Thoracic aorta (tissue), 2 donors: ENCODE measurements at places on chromosomes 13 and 19.

DNA sequence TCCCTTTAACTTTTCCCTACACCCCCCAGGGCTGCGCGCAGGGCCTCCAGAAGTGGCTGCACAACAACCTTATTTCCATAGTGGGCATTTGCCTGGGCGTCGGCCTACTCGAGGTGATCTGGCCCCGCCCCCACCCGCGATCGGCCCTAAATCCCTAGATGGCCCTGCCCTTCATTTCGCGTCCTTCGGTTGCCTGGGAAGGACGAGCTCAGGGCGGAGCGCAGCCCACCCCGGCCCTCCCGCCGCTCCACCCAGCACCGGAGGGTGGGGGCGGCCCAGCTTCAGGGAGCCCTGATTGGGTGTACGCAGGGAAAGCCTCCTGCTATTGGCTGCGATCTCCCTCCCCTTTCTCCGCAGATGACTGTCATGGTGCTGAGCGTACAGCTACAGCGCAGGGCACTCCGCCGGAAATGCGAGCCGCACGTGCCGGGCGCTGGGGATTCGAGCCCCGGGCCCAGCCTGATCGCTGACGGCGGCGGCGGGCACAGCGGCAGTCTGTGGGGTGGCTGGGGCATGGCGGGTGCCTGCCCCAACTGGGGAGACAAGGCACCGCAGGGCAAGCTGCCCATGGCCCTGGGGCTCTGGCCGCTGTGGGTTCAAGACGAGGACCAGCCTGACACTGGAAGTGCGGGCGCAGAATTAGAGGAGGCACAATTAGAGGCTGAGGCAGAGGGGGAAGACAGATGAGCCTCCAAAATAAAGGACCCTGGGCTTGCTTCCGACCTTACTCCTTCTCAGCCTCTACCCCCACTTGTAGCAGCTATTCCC is 4.3 kb downstream of the CD37 start:
- peak; percentile 57 for DNase-seq

GRCh38 chr13:102667023-102667422 is 27.8 kb downstream of the METTL21C start:
- DNase-seq, result no peak

- no peak for DNase-seq
Observed at GRCh38 chr19:46144756-46145155, 3.3 kb upstream of the IGFL2 start.

GRCh38 chr13:113926951-113927660 is 46.8 kb downstream of the C13orf46 start:
- DNase-seq, result peak; percentile 0

- no peak for DNase-seq
Observed at GRCh38 chr19:5228932-5229777, 111.5 kb downstream of the PTPRS start.

DNA sequence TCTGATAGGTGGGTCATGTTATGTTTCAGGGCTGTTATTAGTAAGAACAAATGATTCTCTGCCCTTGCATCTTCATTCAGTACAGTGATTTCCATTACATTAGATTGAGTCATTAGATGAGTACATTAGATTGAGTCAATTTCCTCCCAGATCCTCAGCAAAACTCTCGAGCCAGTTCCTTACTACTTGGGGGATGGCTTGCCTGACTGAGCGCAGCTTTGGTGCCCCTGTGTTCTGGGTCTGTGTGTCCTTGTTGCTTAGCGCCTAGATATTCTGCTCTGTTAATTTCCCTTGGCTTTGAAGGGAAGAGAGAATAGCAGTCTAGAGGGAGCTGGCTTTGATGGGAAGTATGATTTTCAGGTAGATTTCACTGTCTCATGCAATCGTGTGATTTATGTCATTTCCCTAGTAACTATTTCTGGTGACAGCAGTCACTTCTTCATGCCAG is 19.1 kb upstream of the SCEL start:
- no peak for DNase-seq

GRCh38 chr19:20925481-20925880 is 2.4 kb downstream of the ZNF85 start:
- DNase-seq, result no peak

GRCh38 chr13:41854758-41855157 is 106.2 kb downstream of the VWA8 start:
- no peak for DNase-seq

DNA sequence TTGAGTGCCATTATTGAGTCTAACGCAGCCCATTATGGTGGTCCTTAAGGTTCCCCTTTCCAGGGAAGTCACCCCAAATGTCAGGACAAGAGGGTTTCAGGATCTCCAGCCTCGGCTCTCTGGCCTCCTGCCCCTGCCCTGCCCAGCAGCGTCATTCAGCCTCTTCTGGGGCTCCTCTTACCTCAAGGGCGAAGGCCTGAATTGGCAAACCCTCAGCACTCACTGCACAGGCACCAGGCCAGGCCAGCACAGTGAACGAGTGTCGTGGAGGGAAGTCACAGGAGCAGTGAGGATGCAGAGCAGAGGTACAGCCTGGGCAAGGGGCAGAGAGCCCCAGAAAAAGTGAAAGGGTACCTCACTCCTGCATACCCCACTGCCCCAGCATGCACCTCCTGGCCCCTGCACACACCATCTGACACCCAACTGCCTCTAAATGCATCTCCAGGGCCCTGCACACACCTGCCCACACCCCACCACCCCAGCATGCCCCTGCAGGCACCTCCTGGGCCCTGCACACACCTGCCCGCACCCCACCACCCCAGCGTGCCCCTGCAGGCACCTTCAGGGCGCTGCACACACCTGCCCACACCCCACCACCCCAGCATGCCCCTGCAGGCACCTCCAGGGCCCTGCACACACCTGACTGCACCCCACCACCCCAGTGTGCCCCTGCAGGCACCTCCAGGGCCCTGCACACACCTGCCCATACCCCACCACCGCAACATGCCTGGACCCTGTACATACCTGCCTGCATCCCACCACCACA is 19.8 kb downstream of the SLC25A42 start:
- no peak for DNase-seq

- no peak for DNase-seq
Observed at GRCh38 chr19:52270266-52270885, 989 bp downstream of the ZNF766 start.

- no peak for DNase-seq
Observed at GRCh38 chr13:38671980-38672379, 14.9 kb upstream of the FREM2 start.

DNA sequence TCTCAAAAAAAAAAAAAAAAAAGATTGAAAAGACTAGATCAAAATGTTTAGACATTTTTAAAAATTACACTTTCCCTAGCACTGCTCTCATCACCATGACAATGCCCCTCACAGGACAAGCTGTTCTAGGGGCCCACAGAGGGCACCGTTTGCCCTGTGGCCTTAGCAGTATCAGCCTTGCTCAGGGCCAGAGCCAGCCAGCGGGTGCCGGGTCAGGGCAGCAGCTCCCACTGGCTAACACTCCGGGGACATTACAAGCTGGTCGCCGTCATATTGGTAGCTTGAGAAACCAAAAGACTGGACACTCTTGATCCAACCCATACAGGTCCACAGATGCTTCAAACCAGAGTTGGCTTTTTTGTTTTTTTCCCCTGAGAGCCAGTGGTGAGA is 18.0 kb downstream of the CAPN12 start:
- no peak for DNase-seq

- no peak for DNase-seq
Observed at GRCh38 chr13:57582032-57582431, 49.5 kb upstream of the PCDH17 start.

DNA sequence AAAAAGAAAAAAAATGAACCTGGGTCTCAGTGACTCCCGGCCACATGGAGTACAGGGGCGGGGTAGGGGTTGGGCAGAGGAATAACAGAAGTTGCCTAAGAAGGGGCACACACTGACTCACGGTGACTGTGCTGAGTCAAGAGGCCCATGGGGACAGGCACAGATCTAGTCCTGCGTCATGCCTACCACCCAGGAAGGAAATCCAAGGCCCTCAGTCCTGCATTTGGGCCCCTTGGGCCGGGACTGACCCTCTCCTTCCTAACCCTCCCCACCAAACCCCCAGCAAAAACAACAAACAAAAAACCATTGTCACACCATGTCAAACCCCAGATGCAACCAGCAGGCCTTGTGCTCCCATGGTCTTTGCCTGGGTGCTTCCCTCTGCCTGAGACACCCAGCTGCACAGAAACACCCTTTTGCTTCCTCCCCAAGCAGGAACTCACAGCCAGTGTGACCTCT is 9.6 kb upstream of the NOTCH3 start:
- DNase-seq, result peak; percentile 85

DNA sequence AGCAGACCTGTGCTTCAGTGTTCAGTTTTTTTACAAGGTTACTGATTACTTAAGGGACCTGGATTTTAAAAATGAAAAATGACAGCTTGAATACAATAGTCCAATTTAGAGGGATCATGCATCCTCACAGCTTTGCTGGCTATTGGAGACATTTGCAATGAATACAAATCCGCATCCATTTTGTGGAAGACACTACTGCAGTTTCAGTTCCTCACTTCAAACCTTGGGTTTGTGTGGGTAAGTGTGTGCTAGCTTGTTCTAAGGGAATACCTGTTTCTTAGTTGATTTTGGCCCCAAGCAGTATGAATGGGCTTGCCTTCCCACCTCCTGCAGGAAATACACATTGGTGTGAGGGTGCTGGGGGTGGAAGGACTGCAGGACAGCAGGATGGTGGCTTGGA is 222.4 kb downstream of the OLFM4 start:
- DNase-seq, result no peak

- DNase-seq, result no peak
Observed at GRCh38 chr19:16417660-16418596, 53.8 kb downstream of the EPS15L1 start.

DNA sequence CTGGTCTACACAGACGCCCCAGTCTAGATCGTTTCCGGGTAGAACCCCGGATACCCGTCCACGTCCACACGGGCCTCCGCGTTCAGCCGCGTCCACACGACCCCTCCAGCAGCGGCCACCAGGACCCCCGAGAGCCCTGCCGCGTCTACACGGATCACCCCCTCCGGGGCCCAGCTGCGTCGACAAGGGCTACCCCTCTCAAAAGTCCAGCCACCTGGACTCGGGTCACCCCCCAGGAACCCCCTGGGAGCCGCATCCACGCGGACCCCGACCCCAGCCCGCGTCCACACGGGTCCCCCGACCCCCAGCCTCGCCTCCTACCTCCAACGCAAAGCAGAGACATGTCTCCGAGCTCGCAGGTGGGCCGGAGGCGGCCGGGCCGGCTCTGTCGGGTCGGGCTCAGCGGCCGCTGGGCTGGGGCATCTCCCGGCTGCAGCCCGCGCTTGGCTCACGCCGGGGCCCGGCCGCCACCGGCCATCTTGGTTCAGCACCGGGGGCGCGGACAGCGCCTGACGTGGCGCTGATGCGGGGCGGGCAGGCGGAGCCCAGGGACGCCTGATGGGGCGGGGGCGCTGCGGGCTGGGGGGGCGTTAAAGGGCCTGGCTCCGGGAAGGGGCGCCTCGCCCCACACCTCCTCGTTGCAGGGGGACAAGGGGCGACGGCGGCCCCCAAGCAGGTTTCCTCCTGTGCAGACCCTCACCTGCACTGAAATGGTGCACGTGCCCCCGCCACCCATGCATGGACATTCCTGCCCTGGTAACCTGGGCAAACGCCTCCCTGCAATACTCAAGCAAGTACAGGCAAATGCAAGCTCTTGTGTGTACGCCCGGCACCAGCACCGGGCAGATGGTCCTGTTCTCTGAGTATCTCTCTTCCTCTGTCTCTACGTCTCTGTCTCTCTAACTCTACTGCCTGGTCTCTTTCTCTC is at the start of gene UNC13A:
UNC13A (minus strand) TSS at position 498 of the 928 bp plus-strand sequence; CDS start at position 343, 155 bp downstream.
- no peak for DNase-seq

DNA sequence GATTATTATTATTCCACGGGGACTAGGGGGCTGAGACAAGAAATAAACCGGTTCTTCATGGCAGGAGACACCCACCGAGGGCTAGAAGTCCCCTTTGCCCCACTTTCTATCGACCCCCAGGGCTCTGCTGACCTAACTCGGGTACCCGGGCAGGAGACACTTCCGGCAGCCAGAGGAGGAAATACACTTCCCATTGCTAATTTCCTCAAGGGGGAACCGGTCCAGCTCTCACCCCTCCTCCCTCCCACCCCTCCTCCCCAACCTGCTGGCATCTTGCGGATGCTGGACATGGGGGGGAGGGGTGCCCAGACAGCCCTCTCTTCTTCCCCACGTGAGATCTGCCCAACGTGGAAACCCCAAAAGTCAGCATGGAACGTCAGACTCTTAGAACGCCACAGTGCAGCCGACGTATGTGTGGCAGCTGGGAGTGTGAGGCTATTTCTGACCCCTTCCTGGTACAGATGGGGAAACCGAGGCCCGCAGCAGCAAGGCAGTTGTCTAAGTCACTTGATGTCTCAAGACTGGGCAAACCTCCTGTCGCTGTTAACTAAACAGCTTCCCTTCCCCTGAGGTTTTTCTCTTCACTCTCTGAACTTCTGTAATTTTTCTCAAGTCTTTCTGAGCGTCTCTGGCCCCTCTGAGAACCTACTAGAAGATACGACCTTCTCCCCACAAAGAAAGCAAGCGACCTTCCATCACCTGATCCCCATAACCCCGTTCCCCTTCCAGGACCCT is 3.6 kb downstream of the GPR4 start:
- DNase-seq, result no peak

GRCh38 chr13:111589992-111590391 is 269.6 kb downstream of the TEX29 start:
- DNase-seq, result no peak

DNA sequence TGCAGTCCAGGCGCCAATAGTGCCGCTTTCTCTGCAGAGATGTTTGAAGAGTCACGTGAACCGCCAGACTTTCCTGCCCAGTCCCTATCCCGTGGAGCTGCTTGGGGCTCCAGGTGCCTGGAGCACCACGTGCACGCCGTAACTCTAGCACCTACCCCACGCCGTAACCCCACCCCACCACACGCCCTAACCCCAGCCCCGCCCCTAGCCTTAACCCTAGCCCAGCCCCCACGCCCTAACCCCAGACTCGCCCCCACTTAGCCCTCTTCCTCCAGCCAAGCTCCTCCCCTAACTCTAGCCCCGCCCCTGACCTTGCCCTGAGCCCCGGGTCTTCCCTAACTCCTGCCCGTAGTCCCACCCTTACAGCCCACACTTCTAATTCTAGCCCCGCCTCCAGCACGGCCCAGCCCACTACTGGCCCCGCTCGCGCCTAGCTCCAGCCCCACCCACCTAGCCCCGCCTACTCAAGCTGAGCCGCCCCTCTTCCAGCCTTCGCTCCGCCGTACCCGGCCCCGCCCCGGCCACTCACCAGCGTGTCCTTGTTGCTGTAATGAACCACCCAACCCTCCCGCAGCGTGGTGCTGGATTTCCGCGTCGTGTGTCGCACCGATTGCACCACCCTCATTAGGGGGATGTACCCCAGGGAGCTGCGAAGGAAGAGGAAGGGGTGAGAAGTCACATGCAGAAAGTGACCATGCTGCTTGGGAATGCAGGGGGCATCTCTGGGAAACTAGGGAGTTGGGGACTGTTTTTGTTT is 19.5 kb downstream of the PRKD2 start:
- peak; percentile 59 for DNase-seq
